Suprapubic skin (tissue), 4 donors: ENCODE measurements at places on chromosomes 7 and 10.
A peak's percentile ranks its signal among the peaks of the same experiment; 100 is the strongest.

GRCh38 chr10:91589658-91590035 lies 43.2 kb downstream of the PPP1R3C start:
- DNase-seq = no peak
- no peaks in the 10 kb centered on the region for H3K36me3 ChIP-seq
- peak overlapping the region; percentile 53 for H3K27ac ChIP-seq
- H3K27me3 ChIP-seq = no peaks in the 10 kb centered on the region
- H3K4me1 ChIP-seq = peaks cover 54% of the 10 kb centered on the region

GRCh38 chr7:116052006-116052405 lies 21.4 kb upstream of the TFEC start:
- no peak overlapping the region for H3K4me3 ChIP-seq
- H3K27ac ChIP-seq = no peak overlapping the region
- H3K4me1 ChIP-seq = no peaks in the 10 kb centered on the region
- no peaks in the 10 kb centered on the region for H3K36me3 ChIP-seq
- DNase-seq = no peak
- no peaks in the 10 kb centered on the region for H3K27me3 ChIP-seq

DNA sequence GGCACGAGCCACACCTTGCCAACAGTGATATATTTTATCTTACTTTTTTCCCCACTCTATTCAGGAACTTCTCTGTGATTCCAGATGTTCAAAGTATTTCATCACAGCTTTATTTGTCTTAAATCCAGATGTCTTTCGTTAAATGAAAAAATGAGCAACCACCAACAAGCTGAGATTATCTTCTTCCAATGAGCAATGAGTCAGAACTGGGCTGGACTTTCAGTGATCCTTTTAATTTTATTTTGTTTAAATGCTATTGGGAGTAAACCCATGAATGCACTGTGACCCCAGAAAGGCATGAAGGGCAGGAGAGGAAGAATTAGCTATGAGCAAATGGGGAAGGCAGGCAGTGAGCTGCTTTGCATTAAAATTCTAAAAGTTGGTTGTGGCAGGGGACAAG lies 77.6 kb upstream of the IMMP2L start:
- no peak for DNase-seq
- no peaks in the 10 kb centered on the region for H3K4me1 ChIP-seq
- no peak overlapping the region for H3K4me3 ChIP-seq
- H3K27ac ChIP-seq = no peak overlapping the region
- no peaks in the 10 kb centered on the region for H3K36me3 ChIP-seq

GRCh38 chr7:41107938-41108448 lies 594.9 kb downstream of the INHBA start:
- peak overlapping the region; percentile 40 for H3K27ac ChIP-seq
- DNase-seq = no peak
- no peaks in the 10 kb centered on the region for H3K36me3 ChIP-seq
- no peak overlapping the region for H3K4me3 ChIP-seq
- H3K27me3 ChIP-seq = no peaks in the 10 kb centered on the region

- DNase-seq = no peak
- H3K27ac ChIP-seq = no peak overlapping the region
- no peaks in the 10 kb centered on the region for H3K36me3 ChIP-seq
- no peaks in the 10 kb centered on the region for H3K27me3 ChIP-seq
These were observed 138.4 kb downstream of the ST7 start for GRCh38 chr7:117091721-117092120.

DNA sequence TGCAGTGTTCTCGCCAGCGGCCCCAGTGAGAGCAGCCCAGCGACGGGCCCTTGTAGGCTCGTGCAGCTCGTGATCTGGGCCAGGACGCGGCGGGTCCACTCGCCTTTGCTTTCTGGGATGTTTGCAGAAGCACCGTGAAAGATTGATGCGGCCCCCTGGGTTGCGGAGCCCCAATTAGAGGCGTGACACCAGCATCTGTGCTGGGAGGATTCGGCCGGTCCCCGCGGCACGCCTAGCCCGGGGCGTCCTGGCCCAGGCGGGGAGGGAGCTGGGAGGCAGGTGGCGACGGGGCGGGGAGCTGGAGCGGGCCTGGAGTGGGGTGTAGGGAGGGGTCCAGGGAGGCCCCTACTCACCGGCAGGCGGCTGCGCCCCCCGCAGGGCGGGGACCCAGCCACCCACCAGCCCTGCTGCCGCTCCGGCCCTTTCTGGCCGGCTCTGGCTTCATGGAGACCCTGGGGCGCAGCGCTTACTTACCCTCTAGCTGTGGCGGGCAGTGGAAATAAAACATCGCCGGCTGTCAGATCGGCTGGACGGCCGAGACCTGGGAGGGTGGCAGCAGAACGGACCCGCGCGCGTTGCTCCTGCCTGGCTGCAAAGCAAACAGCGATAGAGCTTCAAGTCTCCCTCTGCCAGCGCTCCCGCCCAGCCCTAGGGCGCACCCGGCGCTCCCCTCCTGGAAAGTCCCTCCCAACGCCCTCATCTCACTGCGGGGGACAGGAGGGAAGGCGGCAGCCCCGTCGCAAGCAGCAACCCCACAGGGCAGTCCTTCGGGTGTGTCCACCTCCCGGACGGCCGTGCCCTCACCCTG lies 752 bp downstream of the DRGX start:
- peak overlapping the region; percentile 26 for H3K4me3 ChIP-seq
- H3K4me1 ChIP-seq = peaks cover 31% of the 10 kb centered on the region
- H3K27me3 ChIP-seq = peaks cover 93% of the 10 kb centered on the region

- no peaks in the 10 kb centered on the region for H3K4me1 ChIP-seq
- no peaks in the 10 kb centered on the region for H3K27me3 ChIP-seq
- H3K36me3 ChIP-seq = no peaks in the 10 kb centered on the region
- no peak for DNase-seq
- H3K27ac ChIP-seq = no peak overlapping the region
These were observed 906.7 kb upstream of the CELF2 start for GRCh38 chr10:10110844-10111490.

DNA sequence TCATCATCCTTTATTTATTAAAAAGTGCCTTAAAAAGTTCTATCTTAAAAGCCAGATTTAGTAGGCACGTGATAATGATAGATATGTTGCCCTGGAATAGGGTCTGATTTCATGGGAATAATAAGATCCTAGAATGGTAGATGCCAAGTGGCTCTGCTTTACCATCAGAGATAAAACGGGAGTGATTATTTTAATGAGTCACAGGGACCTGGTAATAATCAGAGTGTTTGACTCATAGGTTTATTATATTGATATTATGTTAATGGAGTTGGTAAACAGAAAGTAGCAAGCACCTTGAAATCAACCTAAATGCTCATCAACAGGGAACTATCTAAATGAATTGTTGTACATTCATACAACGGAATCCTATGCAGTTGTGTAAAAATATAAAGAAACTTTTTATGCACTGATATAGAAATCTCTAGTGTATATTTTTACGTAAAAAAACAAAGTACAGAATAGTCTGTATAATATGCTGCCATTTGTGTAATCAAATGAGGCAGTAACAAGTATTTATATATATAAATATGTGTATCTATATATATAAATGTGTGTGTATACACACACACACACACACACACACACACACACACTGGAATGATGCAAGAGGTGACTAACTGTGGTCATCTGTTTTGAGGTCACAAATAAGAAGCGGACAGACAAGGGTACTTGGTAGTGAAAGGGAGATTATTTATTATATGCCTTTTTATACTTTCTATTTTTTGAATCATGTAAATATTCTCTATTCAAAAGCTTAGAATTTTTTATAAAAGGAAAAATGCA lies 78.6 kb upstream of the DYNC1I1 start:
- DNase-seq = no peak
- peaks cover 13% of the 10 kb centered on the region for H3K4me1 ChIP-seq
- no peak overlapping the region for H3K27ac ChIP-seq
- no peaks in the 10 kb centered on the region for H3K36me3 ChIP-seq
- H3K27me3 ChIP-seq = no peaks in the 10 kb centered on the region

DNA sequence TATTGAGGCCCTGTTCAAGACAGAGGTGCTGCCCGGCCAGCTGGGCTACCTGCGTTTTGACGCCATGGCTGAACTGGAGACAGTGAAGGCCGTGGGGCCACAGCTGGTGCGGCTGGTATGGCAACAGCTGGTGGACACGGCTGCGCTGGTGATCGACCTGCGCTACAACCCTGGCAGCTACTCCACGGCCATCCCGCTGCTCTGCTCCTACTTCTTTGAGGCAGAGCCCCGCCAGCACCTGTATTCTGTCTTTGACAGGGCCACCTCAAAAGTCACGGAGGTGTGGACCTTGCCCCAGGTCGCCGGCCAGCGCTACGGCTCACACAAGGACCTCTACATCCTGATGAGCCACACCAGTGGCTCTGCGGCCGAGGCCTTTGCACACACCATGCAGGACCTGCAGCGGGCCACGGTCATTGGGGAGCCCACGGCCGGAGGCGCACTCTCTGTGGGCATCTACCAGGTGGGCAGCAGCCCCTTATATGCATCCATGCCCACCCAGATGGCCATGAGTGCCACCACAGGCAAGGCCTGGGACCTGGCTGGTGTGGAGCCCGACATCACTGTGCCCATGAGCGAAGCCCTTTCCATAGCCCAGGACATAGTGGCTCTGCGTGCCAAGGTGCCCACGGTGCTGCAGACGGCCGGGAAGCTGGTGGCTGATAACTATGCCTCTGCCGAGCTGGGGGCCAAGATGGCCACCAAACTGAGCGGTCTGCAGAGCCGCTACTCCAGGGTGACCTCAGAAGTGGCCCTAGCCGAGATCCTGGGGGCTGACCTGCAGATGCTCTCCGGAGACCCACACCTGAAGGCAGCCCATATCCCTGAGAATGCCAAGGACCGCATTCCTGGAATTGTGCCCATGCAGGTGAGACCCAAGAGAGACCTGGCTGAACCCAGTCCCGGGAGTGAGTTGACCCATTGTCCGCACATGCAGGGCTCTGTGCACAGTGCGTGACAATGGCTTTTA lies 2.8 kb downstream of the RBP3 start:
- H3K36me3 ChIP-seq = no peaks in the 10 kb centered on the region
- no peak overlapping the region for H3K4me3 ChIP-seq
- no peaks in the 10 kb centered on the region for H3K27me3 ChIP-seq
- no peak overlapping the region for H3K27ac ChIP-seq
- H3K4me1 ChIP-seq = no peaks in the 10 kb centered on the region
- peak; percentile 47 for DNase-seq

GRCh38 chr7:157767506-157768197 lies 430.8 kb downstream of the DNAJB6 start:
- no peaks in the 10 kb centered on the region for H3K4me1 ChIP-seq
- no peak for DNase-seq
- no peak overlapping the region for H3K4me3 ChIP-seq
- no peak overlapping the region for H3K27ac ChIP-seq
- no peaks in the 10 kb centered on the region for H3K36me3 ChIP-seq
- peaks cover 16% of the 10 kb centered on the region for H3K27me3 ChIP-seq

DNA sequence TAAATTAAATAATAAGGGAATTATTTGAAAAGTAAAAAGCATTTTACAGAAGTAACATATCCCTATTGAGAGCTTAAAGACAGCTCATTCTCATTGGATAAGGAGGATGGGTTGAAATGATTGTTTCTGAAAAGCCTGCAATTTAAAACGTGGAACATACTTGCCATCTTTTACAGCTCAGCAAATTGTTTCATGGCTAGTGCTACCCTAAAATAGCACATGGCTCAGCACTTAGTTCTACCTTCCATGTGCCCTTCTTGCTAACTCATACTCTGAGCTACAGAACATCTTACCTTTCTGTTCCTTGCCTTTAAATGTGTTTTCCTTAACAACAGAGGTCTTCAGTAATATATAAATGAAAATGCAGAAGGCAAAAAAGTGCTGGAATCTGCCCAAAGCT lies 8.6 kb downstream of the SEMA3C start:
- H3K27ac ChIP-seq = no peak overlapping the region
- no peak overlapping the region for H3K4me3 ChIP-seq
- H3K4me1 ChIP-seq = no peaks in the 10 kb centered on the region
- no peak for DNase-seq

- peaks cover 44% of the 10 kb centered on the region for H3K27me3 ChIP-seq
- peaks cover 10% of the 10 kb centered on the region for H3K4me1 ChIP-seq
- no peaks in the 10 kb centered on the region for H3K36me3 ChIP-seq
- DNase-seq = no peak
- H3K4me3 ChIP-seq = no peak overlapping the region
These were observed 3.4 kb downstream of the CLEC2L start for GRCh38 chr7:139526578-139527544.

- no peak overlapping the region for H3K27ac ChIP-seq
- H3K27me3 ChIP-seq = no peaks in the 10 kb centered on the region
- no peak overlapping the region for H3K4me3 ChIP-seq
- DNase-seq = no peak
These were observed 275.9 kb upstream of the PLPP4 start for GRCh38 chr10:120181154-120181553.

DNA sequence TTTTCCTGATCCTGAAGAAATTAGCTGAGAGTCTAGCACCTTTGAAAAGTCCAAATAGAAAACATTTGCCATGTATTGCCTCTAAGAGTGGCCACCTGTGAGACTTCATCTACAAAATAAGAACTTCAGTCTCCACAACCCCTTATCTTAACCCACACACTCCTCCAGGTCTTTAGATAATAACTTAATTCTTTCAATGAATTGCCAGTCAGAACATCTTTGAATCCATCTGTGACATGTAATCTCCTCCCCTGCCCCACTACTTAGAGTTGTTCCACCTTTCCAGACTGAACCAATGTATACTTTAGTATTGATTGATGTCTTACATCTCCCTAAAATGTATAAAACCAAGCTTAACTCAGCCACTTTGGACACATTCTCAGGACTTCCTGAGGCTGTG lies 84.4 kb upstream of the FAM171A1 start:
- no peaks in the 10 kb centered on the region for H3K36me3 ChIP-seq
- peaks cover 15% of the 10 kb centered on the region for H3K27me3 ChIP-seq

GRCh38 chr7:122750389-122750788 lies 47.7 kb upstream of the RNF148 start:
- H3K36me3 ChIP-seq = no peaks in the 10 kb centered on the region
- no peaks in the 10 kb centered on the region for H3K27me3 ChIP-seq
- no peak for DNase-seq
- H3K4me1 ChIP-seq = no peaks in the 10 kb centered on the region
- no peak overlapping the region for H3K27ac ChIP-seq

DNA sequence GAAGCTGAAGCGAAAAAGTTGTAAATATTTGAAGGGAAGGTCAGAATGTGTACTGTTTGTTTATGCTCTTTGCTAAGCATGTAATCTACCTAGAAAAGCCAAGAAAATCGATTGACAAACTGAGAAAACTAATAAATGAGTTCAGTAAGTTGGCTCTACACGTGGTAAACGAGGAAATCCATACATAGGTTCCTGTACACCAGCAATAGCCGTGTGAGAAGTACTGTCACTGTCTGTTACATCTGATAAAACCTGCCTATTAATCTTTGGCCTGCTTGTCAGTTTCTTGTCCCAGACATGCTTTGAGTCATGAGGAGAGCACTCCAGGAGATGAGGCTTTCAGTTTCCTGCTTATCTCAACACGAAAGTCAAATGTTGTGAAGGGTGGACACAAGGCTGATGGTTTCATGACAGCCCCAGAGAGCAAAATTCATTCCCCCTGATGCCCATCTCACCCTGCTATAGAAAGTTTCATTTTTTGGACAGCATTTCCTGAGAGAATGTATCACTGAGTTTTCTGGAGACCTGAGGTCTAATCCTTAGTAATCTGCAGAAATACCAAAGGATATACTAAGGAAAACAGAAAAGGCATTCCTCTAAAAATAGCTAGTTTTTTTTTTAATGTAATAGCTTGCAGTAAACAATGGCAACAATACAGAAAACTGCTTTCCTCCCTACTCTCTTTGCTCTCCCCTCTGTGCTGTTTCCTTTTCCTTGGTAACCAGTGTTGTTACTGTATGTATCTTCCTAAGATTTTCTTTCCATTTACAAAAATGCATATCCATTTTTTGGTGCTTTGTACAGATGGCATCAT lies 18.8 kb downstream of the BMPR1A start:
- DNase-seq = no peak
- no peaks in the 10 kb centered on the region for H3K27me3 ChIP-seq
